Activated T-helper 9 cell treated with anti-CD3 and anti-CD28 coated beads, Interleukin-2, amount 50 U/mL, for 16 hours (primary cell): ENCODE measurements at places on chromosomes 3 and 15.

GRCh38 chr3:160434071-160434470 is 15.5 kb downstream of the TRIM59 start:
- DNase-seq, result no peak

DNA sequence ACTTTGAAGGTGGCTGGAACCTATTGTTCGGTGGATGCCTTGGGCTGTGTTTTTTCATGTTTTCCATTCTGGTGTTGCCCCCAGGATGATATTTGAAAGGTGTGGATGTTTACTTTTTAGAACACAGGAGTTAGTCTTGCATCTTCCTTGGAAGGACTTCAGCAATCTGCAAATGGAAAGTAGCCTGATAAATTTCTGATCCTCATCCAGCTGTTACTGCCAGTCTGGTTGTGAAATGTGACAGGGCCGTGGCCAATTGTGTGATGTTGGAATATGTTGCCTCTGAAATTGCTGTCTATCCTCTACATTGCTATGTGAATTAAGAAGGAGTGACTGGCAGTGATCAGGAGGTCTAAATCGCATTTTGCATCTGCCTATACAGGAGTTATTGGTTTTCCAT is 382.5 kb upstream of the C2CD4B start:
- DNase-seq, result no peak

- DNase-seq, result no peak
Observed at GRCh38 chr3:13808550-13808949, 71.3 kb downstream of the WNT7A start.

- DNase-seq, result no peak
Observed at GRCh38 chr3:195072916-195073564, 197.9 kb downstream of the XXYLT1 start.

- DNase-seq, result no peak
Observed at GRCh38 chr3:52827441-52827840, 3.0 kb downstream of the ITIH4 start.

GRCh38 chr3:172538368-172539151 is 15.3 kb upstream of the TNFSF10 start:
- no peak for DNase-seq

DNA sequence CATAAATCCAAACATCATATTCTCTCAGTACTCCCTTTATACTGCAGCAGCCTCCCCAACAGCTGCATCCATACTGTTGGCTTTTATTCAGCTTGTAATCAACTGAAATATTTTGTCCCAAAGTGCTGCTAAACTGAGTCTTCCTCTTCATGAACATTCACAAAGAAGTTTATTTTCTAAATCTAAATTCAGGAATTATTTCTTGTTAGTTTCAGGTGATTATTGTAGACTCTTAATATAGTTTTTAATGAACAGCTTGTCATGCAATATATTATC is 269.3 kb upstream of the UBE2E2 start:
- DNase-seq, result no peak

DNA sequence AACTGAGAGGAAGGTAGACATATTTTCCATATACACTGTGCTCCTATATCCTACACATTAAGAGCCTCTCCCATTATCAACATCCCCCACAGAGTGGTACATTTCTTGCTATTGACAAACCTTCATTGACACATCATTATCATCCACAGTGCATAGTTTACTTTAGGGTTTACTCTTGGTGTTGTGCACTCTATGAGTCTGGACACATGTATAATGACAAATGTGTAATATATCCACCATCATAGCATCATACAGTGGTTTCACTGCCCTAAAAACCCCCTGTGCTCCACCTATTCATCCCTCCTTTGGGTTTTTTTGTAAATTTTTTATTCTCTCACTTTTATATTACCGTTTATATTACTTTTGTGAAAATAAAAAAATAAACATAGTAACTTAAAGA is 22.2 kb upstream of the CLDN18 start:
- DNase-seq, result no peak

- no peak for DNase-seq
Observed at GRCh38 chr3:42674146-42674545, 11.2 kb upstream of the KLHL40 start.

- DNase-seq, result no peak
Observed at GRCh38 chr15:100093211-100094126, 248.3 kb downstream of the ADAMTS17 start.

- no peak for DNase-seq
Observed at GRCh38 chr15:50181201-50181968, 611 bp upstream of the SLC27A2 start.

GRCh38 chr3:23758253-23758838 is 47.4 kb upstream of the UBE2E1 start:
- no peak for DNase-seq

- DNase-seq, result no peak
Observed at GRCh38 chr3:183493296-183494045, 62.0 kb downstream of the KLHL6 start.

DNA sequence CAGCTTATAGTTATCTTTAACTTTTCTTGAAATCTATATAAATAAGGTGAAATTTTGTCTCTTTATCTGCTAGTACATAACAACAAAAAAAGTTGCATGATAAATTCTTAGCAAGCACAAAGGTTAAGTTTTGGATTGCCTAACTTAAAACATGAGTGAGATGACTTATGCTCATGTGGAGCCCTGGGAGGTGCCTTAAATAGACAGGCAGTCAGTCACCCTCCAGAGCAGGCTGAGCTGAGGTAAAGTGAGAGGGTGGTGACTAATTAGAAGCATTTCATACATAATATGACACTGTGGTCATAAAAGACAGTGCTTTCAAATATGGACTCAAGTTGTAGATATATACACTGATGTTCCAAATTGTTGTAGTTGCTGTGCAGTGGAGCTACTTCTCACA is 14.6 kb upstream of the MME start:
- DNase-seq, result no peak

DNA sequence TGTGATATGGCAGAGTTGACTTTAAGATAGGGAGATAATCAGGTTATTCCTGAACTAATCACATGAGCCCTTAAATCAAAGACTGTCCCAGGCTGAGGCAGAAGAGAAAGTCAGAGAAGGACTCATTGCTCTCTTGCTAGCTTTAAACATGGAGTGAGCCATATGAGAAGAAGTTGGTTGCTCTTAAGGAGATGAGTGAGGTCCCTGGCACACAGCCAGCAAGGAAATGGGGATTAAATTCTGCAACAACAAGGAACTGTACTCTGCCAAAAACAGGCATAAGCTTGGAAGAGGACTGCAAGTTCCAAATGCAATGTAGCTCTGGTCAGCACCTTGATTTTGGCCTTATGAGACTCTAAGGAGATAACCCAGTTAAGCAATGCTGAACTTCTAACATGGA is 457.0 kb downstream of the PLOD2 start:
- no peak for DNase-seq

DNA sequence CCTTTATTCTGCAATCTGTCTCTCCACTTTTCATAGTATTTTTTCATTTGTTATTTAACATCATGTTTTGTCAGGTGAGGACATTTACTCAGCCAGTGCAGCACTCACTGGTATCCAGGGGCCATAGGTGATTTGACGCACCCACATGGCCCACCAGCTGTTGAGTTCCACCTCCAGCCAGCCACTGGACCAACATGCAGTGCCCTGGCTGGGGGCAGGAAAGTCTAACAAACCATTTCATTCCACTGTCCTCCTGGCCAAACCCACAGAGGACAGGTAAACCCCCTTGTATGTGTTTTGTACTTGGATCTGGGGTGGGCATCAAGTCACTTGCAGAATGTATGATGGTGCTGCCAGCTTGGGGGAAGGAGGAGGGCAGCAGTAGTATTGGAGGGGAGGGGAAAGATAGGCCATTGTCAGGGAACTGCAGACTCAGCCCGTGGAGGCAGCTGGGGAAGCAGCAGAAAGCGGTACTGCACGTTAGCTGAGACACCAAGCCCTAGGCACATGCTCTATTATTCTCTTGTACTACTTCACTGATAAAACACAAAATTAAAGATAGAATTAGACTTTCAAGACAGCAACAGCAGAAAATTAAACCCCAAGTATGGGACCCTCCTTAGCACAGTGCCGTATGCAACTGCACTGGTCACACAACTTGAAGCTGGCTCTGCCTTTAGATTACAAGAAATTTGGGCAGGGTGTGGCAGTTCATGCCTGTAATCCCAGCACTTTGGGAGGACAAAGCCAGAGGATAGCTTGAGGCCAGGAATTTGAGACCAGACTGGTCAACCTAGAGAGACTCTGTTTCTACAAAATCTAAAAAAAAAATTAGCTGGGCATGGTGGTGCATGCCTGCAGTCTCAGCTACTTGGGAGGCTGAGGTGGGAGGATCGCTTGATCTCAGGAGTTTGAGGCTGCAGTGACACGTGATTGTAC is 15.4 kb upstream of the RPL24 start:
- DNase-seq, result no peak

DNA sequence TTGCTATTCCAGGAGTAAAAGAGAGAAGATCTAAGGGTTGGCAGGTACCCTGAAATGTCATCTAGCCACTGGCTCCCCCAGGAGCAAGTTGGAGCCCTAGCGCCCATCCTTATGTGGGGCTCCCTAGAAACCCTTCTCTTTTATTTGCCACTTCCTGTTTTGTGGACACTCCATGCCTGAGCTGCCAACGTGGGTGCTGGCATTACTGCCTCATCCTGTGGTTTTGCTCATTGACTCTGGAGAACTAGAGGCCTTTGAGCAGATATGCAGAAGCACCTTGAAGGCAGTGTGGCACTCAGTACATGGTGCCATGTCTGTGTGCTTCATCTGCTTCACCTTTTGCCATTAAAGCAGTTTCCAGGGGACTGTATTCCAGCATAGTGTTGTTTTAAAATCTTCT is 8.1 kb downstream of the EDEM1 start:
- DNase-seq, result no peak

DNA sequence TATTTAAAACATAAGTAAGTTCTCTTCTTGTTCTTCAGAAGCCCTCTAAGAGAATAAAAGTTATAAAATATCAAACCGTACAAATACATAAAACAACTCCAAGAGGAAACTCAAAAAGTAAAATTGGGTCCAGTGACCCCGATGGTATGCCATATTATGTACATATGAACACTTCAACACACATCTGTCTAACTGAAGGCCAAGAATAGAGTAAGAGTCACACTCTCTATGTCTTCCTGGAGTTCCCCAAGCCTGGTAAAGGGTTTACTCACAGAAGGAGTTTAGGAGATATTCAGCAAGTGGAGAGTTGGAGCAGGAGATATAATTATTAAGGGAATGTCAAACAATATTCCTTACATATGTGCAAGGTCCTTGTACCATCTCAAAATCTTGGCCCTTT is 101.3 kb upstream of the EIF1B start:
- DNase-seq, result no peak

- no peak for DNase-seq
Observed at GRCh38 chr3:46824211-46824970, 38.9 kb downstream of the MYL3 start.

DNA sequence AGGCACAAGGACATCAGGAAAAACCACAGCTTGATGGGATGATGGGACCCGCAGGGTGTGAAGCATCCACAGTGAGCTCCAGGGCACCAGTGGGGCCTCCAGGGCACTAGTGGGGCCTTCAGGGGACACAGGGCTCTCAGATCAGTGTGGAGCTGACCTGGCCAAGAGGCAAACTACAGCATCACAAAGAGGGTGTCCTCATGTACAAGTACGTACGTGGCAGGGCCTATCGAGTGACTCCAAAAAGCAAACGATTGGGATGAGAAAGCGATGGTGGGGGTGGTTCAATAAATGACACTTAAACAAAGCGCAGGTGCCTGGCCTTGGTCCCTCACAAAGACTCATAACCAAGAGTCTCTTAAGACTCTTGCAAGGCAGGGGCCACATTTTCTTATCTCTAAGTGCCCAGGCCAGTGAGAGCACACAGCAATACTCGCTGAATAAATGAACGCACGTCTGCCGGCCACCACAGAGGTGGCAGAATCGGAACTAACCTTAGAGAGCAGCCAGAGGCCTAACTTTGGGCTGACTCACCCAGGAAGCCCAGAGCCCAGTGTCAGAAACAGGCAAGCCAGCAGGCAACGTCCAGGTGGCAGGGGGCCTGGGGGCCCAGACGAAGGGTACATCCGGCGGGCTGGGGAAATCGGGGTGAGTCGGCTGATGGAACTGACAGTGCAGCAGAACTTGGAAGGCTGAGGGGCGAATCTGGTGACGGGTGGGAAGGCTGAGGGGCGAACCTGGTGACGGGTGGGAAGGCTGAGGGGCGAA is 8.7 kb downstream of the PCSK6 start:
- no peak for DNase-seq

DNA sequence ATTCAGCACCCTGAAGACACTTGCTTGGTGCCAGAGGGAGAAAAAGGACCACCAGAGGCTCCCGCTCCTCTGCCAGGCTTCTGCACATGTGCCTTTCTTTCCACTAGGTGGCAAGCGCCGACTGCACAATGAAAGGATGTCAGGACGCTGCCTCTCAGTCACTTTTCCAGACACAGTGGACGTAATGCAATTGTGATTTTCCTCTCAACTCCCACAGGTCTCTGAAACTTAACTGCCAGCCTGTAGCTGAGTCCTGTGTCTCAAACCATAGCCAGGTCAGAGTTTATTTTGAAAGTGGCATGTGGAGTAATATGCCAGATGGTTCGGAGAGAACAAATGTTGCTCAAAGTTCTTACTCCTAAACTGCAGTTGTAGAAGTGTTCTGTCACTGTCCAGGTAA is 162.9 kb downstream of the ITPR1 start:
- DNase-seq, result no peak

GRCh38 chr3:10459954-10460754 is 45.2 kb downstream of the ATP2B2 start:
- DNase-seq, result no peak

GRCh38 chr15:75508840-75509532 is 57.5 kb upstream of the SIN3A start:
- no peak for DNase-seq

DNA sequence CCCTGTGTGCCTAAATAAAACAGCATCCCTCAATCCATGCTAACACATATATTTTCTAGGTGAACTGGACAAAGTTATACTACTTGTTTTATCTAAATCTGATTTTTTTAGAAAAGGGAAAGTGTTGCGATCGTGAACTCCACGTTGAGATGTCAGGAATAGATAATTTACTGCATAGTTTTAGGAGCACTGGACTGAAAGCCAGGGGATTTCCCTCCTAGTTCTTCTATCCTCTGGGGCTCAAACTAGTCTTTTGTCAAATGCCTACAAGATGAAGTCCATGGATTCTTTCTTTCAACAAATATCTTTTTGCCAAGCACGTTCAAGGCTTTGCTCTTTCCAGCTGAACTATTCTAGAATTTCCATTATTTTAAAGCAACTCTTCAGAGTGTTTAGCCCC is 617 bp upstream of the HPS3 start:
- no peak for DNase-seq

- no peak for DNase-seq
Observed at GRCh38 chr3:133445108-133445507, 45.3 kb downstream of the BFSP2 start.

- no peak for DNase-seq
Observed at GRCh38 chr3:63961891-63962290, 49.7 kb upstream of the SCAANT1 start.

DNA sequence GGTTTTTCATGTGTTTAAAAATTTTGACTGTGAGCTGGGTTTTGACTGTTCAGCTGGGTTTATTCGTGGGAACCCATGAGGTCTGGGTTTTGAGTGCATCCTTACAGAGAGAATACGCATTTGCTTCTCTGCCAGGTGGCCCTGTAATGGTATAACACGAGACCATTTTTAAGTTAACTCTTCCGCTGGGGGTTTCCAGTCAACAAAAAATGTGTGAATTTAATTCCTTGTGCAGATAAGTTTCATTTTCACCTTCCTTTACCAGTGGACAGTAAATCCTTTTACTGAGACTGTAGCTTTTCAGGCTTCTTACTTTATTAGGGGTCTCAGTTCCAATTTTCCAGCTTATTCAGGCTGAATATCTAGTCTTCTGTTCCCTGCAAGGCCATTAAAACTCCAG is 149.6 kb downstream of the OPA1 start:
- no peak for DNase-seq
